Upper lobe of left lung (tissue), 6 donors: ENCODE measurements at places on chromosomes 3 and 15. TPM values are rescaled to one million over a fixed set of nuclear protein-coding genes. Genes with fewer than 3 reads are reported as not detected.

CCR2 gene
- 27.8 TPM for total RNA-seq

ZNF660 gene
- 2.1 TPM for total RNA-seq

PTX3 gene
- total RNA-seq = 3.0 TPM

SUCNR1 gene
- total RNA-seq = not detected

GRCh38 chr3:112619295-112619694 lies 21.6 kb downstream of the CCDC80 start:
- no peak for DNase-seq
- H3K36me3 ChIP-seq = no peaks in the 10 kb centered on the region
- H3K27me3 ChIP-seq = no peaks in the 10 kb centered on the region
- no peak overlapping the region for H3K27ac ChIP-seq
- no peak overlapping the region for H3K4me3 ChIP-seq

- H3K27ac ChIP-seq = peak overlapping the region; percentile 93
- H3K4me1 ChIP-seq = peaks cover 9% of the 10 kb centered on the region
- H3K36me3 ChIP-seq = no peaks in the 10 kb centered on the region
- peak overlapping the region; percentile 52 for H3K4me3 ChIP-seq
- DNase-seq = no peak
- H3K27me3 ChIP-seq = no peaks in the 10 kb centered on the region
Measured at GRCh38 chr15:96320703-96321638, 9.5 kb upstream of the NR2F2 start.

DNA sequence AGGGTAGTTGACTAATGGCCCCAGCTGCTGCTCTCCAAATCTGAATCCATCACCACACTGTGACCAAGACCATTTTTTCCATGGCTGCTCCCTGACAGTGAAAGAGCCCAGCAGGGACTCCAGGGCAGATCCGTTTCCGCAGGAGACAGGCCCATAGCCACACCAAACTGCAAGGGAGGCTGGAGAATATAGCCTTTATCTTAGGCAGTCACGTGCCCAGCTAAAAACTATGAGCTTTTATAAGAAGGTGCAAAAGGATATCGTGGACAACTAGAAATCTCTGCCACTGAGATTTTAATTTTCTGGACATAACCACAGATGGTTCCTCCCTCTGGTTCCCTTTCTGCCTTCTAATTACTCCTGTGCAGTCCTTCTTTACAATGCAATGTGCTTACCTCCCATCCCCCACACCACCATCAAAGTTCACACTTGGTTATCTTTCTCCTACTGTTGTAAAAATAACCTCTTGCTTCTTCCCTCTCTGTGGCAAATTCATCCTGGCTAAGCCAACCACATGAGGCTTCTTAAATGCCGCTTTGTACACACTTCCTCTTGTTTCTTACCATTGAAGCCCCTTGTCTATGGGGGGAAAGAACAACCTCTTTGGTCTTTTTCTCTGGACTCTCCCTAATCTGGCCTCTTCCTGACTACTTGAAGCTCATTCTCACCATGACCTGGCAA lies 233.7 kb downstream of the SHQ1 start:
- DNase-seq = no peak
- no peak overlapping the region for H3K4me3 ChIP-seq
- H3K4me1 ChIP-seq = no peaks in the 10 kb centered on the region
- no peak overlapping the region for H3K27ac ChIP-seq
- H3K36me3 ChIP-seq = no peaks in the 10 kb centered on the region
- no peaks in the 10 kb centered on the region for H3K27me3 ChIP-seq

GRCh38 chr3:144265542-144266100 lies 294.0 kb downstream of the DIPK2A start:
- H3K4me3 ChIP-seq = no peak overlapping the region
- H3K27ac ChIP-seq = no peak overlapping the region
- no peaks in the 10 kb centered on the region for H3K36me3 ChIP-seq
- no peaks in the 10 kb centered on the region for H3K4me1 ChIP-seq
- no peak for DNase-seq

DNA sequence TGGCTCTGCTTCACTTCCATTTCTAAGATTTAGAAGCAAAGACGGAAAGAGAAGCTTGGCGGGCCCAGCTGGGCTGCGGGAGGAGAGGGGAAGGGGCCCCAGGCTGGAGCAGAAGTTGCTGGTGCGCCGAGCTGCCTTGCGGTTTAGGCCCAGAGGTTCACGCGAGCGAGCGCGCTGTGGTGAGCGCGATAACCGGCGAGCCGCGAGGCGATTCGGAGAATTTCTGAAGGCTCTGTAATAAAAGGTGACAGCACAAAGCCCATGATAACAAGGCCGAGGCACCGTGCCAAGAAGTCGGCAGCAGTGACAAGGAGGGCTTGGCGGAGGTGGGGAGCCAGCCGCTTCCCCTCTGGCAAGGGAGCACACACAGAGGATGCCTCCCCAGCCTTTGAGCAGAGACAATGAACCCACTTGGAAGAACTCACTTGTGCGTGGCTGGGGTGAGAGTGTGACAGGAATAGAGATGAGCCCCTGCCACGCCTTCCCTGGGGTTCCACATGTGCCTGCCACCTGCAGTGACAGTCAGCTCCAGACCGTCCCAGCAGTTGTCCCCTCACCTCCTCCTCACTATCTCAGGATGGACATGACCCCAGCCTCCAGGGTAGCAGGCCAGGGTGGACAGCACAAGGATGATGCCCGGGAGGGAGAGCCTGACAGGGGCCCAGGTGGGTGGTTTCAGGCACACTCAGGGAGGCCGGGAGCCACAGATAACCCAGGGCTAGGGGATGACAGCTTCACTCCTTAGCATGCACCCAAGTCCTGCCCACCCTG lies 315.2 kb downstream of the UACA start:
- no peaks in the 10 kb centered on the region for H3K36me3 ChIP-seq
- no peak overlapping the region for H3K4me3 ChIP-seq
- no peak overlapping the region for H3K27ac ChIP-seq
- H3K4me1 ChIP-seq = peaks cover 6% of the 10 kb centered on the region
- no peaks in the 10 kb centered on the region for H3K27me3 ChIP-seq

DNA sequence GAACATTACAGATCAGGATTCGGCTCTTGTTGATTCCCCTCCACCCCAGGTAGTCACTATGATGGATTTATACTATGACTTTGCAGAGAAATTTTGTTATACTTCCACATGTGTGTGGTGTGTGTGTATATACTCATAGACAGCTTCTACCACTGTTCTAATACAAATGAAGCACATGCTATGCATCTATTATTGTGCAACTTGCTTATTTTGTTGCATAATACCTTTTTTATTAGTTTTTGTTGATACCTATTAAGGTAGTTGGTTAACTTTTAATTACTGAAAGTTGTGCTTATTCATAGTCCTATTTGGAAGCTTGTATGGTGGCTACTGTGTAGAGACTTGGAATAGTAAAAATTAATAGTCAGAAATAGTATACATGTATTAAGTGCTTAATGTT lies 140.6 kb downstream of the CACNA2D3 start:
- no peaks in the 10 kb centered on the region for H3K4me1 ChIP-seq
- H3K4me3 ChIP-seq = no peak overlapping the region
- no peak for DNase-seq
- no peak overlapping the region for H3K27ac ChIP-seq
- H3K27me3 ChIP-seq = no peaks in the 10 kb centered on the region

DNA sequence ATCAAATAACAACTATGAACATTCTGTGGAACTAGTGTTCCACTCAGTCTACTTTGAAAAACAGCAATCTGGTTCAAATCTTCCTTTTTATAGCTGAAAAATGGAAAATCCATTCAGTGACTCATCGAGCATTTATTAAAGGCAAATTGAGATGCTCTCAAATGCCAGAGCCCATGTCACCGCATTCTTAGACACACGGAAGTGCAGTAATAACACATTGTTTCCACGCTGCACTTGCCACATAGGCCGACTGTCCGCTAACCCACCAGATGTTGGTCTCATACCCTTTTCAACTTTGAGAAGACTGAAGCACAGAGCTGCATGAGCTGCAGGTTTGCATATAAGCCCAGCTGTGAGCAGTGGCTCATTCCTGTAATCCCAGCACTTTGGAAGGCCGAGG lies 95.9 kb downstream of the TMEM266 start:
- no peaks in the 10 kb centered on the region for H3K27me3 ChIP-seq
- no peak overlapping the region for H3K4me3 ChIP-seq

DNA sequence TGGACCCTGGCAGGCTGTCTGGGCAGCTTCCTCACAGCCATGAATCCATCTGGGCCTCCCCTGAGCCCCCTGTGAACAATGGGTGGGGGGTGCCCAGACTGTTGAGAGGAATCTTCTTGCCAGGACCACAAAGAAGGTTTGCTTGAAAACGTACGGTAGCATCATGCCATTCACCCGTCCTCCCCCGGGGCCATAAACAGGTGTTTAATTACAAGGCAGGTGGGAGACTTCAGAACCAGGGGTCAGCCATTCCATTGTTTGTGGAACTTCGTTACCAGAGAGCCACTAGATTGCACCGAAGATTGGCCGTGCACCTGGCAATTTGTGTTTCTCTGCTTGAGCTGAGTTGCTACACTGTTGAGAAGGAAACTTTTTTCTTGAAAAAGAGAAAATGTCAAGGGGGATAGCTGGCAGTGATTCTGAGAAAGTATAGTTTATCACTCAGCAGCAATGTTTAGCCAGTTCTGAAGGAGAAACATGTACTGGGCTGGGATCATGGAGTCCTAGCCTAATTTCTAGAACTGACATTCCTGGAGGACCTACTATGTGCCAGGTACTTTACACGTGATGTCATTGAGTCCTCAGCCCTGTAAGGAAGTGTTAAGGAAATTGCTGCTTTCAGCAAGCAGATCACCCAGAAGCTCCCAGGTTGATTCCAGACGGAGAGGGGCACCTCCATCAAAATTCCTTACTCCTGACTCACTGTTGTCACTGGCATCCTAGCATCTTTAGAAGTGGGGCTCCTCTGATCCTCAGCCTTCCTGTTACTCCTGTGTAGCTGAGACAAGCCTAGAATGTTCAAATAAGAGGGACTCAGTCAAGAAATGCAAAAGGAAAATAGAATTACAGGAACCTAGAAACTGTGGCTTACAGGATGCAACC lies 103.8 kb upstream of the UBE2E1 start:
- H3K36me3 ChIP-seq = no peaks in the 10 kb centered on the region
- no peaks in the 10 kb centered on the region for H3K27me3 ChIP-seq
- H3K27ac ChIP-seq = no peak overlapping the region
- no peaks in the 10 kb centered on the region for H3K4me1 ChIP-seq
- no peak for DNase-seq
